ENCODE measurements at places on chromosomes 4 and X. TPM values are rescaled to one million over a fixed set of nuclear protein-coding genes. Genes with fewer than 3 reads are reported as not detected.

The SPANXC gene
- not detected for polyA plus RNA-seq

The STOX2 gene
- not detected for polyA plus RNA-seq

GRCh38 chrX:8783097-8783713, 18.0 kb downstream of the FAM9A start:
- peak; percentile 19 for DNase-seq

- peak; percentile 64 for DNase-seq
Observed at GRCh38 chrX:129769467-129770154, 10.1 kb upstream of the SASH3 start.

DNA sequence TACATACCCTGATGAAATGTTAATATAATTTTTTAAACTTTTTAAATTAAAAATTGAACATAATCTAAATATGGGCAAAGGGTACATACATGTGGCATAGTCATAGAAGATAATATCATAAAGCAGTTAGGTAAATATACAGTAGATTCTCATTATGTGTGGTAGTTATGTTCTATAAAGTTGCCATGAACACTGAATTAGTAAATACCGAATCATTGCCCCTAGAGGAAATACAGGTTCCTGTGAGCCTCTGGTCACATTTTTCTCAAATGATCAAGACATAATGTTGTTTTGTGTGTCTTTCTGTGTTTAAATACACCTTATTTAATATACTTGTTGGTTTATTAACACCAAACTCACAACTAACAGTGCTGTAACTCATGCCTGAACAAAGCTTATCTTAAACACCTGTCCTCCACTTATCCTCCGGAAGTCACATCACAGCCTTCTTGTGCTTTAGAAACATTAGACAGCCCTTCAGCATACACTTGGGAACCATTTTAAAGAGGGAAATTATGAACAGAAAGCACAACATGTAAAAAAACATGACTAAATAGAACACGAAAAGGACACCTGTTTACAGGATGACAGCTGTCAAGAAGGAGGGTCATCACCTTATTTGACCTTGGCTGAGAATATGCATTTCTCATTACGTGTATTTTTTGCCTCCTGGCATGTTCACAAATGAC, 169.4 kb upstream of the NAP1L5 start:
- no peak for DNase-seq

GRCh38 chrX:19005909-19006308, 22.0 kb upstream of the PHKA2 start:
- DNase-seq, result no peak

- DNase-seq, result no peak
Observed at GRCh38 chr4:156158747-156159146, 205.1 kb upstream of the CTSO start.

DNA sequence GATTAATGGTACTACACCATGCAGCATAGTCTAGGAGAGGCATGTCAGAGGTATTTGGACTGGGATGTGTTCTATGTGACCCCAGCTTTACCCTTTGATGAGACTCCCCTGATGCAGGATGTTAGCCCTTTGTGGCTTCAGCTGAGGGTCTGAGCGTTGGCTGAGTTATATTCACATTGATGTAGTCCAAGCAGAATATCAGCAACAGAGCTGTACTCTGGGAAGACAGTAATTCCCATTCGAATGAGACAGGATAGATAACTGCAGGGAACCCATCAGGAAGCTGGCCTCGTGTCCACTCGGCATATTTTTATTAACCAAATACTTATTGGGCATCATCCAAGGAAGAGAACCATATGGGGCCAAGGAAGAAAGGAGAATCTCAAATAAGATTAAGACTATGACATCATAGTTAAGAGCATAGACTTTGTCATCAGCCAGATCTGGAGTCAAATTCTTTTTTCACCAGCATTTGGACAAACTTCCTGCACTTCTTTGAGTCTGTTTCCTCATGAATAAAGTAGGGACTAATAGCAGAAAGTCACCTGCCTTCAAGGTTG, 198.1 kb downstream of the SOWAHB start:
- no peak for DNase-seq

DNA sequence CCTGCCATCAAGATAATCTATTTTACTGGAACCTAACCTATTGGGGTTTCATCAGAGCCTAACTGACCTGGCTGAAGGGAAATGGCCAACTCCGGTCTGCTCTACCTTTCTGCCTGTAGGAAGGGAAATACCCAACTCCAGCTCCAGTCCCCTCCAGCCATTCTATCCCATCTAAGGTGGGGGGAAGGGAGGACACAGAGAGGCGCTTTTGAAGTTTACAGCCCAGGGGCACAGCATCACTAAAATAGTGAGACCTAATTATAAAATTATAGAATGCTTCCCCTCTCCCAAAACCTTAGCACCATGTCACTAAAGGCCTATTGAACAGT, 27.8 kb upstream of the ACSL4 start:
- no peak for DNase-seq

DNA sequence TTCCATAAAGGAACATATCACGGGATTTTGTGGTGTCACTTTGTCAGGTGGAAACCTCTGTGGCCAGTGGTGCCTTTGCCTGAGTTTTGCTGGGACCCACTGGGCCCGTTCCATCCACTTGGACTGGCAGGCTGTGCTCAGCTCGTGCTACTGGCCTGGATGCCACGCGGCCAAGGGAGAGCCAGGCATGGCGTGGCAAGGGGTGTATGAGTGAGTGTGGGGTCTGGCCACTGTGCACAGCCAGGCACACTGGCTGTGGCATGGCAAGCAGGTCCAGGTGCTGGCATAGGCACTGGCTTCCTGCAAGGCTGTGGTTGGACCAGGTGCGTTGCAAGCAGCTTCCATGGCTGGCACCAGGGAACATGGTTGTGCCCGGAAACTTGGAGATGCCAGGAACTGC, 60.8 kb downstream of the TBCK start:
- DNase-seq, result no peak

DNA sequence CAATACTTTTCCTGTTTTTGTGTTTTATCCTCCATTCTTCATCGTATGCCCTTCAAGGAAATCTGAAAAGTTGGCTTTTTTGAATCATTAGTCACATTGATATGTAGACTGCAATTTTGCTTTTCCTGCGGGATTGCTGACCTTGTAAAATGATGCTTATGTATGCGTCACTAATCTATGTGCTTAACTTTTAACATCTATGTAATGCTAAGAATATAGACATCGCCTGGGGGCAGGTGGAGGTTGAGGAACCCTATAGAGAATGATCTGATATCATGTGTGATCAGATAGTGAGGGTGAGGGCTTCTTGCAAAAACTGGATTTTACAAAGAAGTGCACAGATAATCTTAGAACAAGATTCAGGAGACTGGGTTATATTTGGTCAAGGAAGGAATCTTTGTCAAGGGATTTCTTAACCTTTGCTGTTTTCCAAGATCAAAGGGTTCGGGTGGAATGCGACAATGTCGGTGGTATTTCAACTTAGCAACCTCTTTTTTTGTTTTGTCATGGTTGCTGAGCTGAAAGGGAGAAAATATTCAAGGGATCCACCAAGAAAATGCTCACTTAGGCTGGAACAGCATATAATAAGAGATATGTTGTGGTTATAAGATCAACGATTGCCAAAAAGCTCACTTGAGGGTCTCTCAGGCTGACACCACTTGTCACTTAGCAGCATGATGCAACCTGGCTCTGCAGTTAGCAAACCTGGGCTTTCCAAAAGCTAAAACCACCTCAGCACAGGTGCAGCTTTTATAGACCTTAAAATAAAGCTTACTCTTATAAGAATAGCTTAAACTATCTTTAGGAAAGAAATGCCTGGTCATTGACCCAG, 70.6 kb upstream of the PUDP start:
- DNase-seq, result no peak

DNA sequence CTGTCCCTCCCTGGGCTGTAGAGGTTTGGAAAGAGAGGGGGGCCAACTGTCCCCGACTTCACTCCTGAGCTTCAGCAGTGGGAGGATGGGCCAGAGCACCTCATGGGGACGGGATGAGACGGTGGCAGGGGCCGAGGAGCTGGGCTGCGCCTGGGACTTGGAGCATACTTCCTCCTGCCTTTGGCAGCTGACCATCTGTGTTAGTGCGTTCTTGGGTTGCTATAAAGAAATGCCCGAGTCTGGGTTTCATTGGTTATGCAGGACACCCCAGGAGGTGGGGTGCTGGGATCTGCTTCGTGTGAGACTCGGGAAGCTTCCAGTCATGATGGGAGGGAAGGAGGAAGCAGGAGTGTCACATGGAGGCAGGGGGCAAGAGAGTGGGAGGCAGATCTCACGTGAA, 7.4 kb downstream of the PSAPL1 start:
- DNase-seq, result no peak

GRCh38 chr4:41039317-41039716, 175.0 kb downstream of the APBB2 start:
- DNase-seq, result no peak

GRCh38 chrX:109274806-109275205, 207.1 kb downstream of the GUCY2F start:
- DNase-seq, result no peak

GRCh38 chr4:21827575-21827974, 121.0 kb downstream of the KCNIP4 start:
- DNase-seq, result no peak

GRCh38 chrX:79081895-79082512, 62.5 kb upstream of the GPR174 start:
- peak; percentile 40 for DNase-seq

The CENPU gene
- 1.8 TPM for polyA plus RNA-seq

DNA sequence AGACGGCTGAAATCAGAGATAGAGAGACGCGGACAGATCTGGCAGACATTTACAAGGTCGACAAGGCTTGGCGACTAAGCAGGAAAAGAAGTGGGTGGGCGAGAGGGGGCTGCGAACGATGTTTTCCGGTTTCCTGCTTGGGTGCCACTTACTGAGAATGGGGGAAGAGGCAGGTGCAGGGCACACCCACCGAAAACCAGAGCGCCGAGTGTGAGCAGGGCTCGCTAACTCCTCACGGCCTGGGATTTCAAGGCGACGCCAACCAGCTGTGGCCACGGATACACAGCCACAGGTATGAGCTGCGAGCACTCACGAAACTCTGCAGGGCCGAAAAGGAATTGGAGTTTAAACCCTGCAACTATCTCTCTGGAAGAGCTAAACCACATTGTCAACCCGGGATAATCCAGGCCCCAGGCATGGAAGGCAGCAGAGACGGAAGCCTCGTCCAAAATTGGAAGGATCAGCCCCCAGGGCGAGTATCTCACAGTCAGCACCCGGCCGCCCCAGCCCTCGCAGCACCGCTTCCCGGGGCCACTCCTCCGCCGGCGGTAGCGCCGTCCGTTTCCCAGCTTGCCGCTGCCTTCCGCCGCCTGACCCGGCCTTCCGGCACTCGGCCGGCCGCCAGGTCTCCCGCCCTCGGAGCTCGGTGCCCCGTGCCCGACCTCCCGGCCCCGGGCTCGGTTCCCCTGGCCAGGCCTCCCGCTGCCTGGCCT, 778 bp downstream of the CASP3 start:
- peak; percentile 39 for DNase-seq

GRCh38 chr4:10703766-10704429, 19.3 kb upstream of the CLNK start:
- no peak for DNase-seq

DNA sequence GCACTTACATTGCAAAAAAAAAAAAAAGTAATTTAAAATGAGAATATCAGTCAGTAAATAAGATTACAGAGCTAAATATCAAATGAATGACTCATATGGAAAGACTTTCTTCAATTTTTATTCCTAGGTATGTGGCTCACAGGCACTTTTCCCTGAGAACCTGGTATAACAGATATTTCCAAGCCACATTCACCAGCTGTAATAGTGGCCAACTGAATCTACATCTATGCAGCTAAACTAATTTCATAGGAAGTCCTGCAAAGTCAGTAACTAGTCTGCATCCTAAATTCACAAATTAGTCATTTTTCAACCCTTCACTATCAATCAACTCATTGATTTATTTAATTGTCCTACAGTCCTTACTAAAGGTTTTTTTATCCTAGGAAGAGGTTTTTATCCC, 5.6 kb downstream of the PDE5A start:
- no peak for DNase-seq

- DNase-seq, result no peak
Observed at GRCh38 chrX:94831364-94831763, 1157.4 kb downstream of the FAM133A start.

GRCh38 chrX:23383411-23383810, 48.8 kb downstream of the PTCHD1 start:
- DNase-seq, result no peak

DNA sequence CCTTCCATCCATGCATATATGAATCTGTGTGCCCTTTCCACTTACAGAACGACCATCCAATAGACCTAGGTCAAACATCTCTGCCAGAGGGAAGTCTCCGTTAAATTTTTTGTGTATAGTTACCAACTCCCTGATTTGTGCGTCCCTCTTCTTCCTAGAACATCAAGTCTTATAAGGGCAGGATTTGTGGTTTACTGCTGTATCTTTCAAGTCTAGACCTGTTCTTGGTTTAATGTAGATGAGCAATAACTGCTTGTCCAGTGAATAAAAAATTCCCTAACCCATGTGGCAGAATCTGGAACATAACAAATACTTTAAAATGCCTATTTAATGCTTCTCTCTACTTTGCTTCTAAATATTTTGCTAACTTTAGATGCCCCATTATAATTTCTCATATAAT, 988.8 kb downstream of the RAPGEF2 start:
- DNase-seq, result no peak

- DNase-seq, result no peak
Observed at GRCh38 chrX:147803948-147804347, 107.8 kb upstream of the FMR1 start.

DNA sequence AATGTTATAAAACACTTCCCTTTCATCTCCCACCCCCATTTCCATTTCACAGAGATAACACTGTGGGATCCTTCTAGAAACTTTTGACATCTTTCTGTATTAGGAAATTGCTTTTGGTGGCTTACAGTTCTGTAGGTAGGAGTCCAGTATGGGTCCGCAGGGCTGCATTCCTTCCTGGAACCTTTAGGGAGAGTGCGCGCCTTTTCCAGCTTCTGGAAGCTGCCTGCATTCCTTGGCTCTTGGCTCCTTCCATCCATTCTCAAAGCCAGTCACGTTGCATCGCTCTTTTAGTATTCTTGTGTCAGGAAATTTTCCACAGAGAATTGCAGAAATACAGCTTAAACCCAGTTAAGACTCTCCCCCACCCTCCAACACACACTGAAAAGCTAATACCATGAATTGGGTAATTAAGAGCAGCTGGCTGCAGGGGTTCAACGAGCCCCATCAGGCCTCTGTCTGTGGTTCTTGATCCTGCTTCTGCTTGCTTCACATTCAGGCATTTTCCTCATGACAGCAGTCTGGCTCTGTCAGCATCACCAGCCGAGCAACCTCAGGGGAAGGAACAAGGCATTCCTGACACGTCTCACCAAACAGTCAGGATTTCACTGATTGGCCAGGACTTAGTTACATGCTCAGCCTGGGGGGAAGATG, 48.8 kb downstream of the SEPTIN11 start:
- DNase-seq, result no peak

The DMRTC1 gene
- 2.1 TPM for polyA plus RNA-seq

- no peak for DNase-seq
Observed at GRCh38 chrX:95290455-95290854, 1394.2 kb upstream of the DIAPH2 start.

- DNase-seq, result no peak
Observed at GRCh38 chr4:70239131-70239883, 3.1 kb upstream of the CSN3 start.

The ELOVL6 gene
- polyA plus RNA-seq, result not detected

The TNMD gene
- not detected for polyA plus RNA-seq

The ARSJ gene
- not detected for polyA plus RNA-seq

The HSD17B13 gene
- polyA plus RNA-seq, result 0.17 TPM
